Neural crest cell (in vitro differentiated cells): ENCODE measurements at places on chromosomes 2 and 18.

GRCh38 chr2:42164046-42164445 is 5.1 kb upstream of the EML4 start:
- H3K4me1 ChIP-seq: peaks cover 12% of the 10 kb centered on the region
- no peak for DNase-seq
- no peaks in the 10 kb centered on the region for H3K36me3 ChIP-seq
- no peak overlapping the region for H3K4me3 ChIP-seq
- no peaks in the 10 kb centered on the region for H3K27me3 ChIP-seq

DNA sequence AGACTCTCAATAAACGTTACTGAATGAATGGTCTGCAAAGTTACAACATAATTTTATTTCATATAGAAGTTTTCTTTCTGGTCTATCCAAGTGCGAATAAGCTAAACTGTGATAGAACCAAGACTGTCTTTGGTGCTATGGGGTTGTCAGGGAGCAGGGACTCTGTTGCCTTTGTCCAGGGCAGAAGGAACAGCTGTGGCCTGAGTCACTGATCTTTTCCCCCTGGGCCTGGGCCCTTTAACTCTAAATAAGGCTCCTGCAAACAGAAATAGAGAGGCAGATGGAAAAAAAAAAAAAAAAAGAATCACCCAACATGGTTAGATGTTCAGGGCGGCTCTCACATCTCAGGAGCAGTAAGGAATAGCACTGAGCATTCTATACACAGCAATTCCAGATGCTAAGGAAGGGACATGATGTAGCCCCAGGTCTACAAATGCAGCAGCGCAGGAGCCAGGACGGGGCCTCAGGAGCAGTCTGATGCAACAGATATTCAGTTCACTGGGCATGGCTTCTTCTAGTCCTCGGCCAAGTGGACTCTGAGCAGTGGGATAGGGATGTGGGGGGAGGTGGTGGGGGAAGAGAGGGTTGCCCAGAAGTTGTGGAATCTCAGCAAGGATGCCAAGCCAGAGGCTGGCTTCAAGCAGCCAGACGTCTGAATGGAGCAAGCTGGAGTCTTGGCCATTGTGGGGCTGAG is 247.1 kb upstream of the SIX2 start:
- no peaks in the 10 kb centered on the region for H3K27me3 ChIP-seq
- no peak overlapping the region for H3K4me3 ChIP-seq
- no peaks in the 10 kb centered on the region for H3K36me3 ChIP-seq
- no peak for DNase-seq
- H3K4me1 ChIP-seq: peaks cover 53% of the 10 kb centered on the region

GRCh38 chr2:217806482-217806765 is 196.4 kb downstream of the TNS1 start:
- H3K4me1 ChIP-seq: peaks cover 26% of the 10 kb centered on the region
- H3K4me3 ChIP-seq: no peak overlapping the region
- peaks cover 3% of the 10 kb centered on the region for H3K27me3 ChIP-seq
- DNase-seq: no peak
- H3K27ac ChIP-seq: peak overlapping the region; percentile 30
- peaks cover 12% of the 10 kb centered on the region for H3K36me3 ChIP-seq

- H3K27ac ChIP-seq: no peak overlapping the region
- H3K4me1 ChIP-seq: peaks cover 9% of the 10 kb centered on the region
- H3K4me3 ChIP-seq: no peak overlapping the region
- H3K27me3 ChIP-seq: no peaks in the 10 kb centered on the region
These were observed 13.2 kb downstream of the SERPINE2 start for GRCh38 chr2:224025874-224026273.

GRCh38 chr2:51103205-51103604 is 71.3 kb upstream of the NRXN1 start:
- H3K27me3 ChIP-seq: no peaks in the 10 kb centered on the region
- H3K36me3 ChIP-seq: no peaks in the 10 kb centered on the region
- H3K4me1 ChIP-seq: peaks cover 11% of the 10 kb centered on the region
- peak overlapping the region; percentile 39 for H3K27ac ChIP-seq
- peak; percentile 2 for DNase-seq

GRCh38 chr2:177692783-177693269 is 300.3 kb downstream of the AGPS start:
- H3K4me3 ChIP-seq: no peak overlapping the region
- H3K36me3 ChIP-seq: no peaks in the 10 kb centered on the region
- no peaks in the 10 kb centered on the region for H3K4me1 ChIP-seq
- H3K27ac ChIP-seq: no peak overlapping the region
- DNase-seq: no peak
- no peaks in the 10 kb centered on the region for H3K27me3 ChIP-seq

- H3K27ac ChIP-seq: no peak overlapping the region
- no peaks in the 10 kb centered on the region for H3K27me3 ChIP-seq
- H3K4me3 ChIP-seq: no peak overlapping the region
- H3K4me1 ChIP-seq: no peaks in the 10 kb centered on the region
- no peaks in the 10 kb centered on the region for H3K36me3 ChIP-seq
These were observed 128.3 kb downstream of the SH3BP4 start for GRCh38 chr2:235080101-235080500.
